ENCODE measurements at places on chromosomes 11 and 22.

GRCh38 chr11:35104655-35105054 is 34.3 kb upstream of the CD44 start:
- no peak for DNase-seq

GRCh38 chr22:17562906-17563870 is at the start of gene SLC25A18:
Gene SLC25A18, plus strand, starts transcription at chr22:17563498. Its CDS starts 16,447 bp downstream, at chr22:17579945.
- DNase-seq: no peak

DNA sequence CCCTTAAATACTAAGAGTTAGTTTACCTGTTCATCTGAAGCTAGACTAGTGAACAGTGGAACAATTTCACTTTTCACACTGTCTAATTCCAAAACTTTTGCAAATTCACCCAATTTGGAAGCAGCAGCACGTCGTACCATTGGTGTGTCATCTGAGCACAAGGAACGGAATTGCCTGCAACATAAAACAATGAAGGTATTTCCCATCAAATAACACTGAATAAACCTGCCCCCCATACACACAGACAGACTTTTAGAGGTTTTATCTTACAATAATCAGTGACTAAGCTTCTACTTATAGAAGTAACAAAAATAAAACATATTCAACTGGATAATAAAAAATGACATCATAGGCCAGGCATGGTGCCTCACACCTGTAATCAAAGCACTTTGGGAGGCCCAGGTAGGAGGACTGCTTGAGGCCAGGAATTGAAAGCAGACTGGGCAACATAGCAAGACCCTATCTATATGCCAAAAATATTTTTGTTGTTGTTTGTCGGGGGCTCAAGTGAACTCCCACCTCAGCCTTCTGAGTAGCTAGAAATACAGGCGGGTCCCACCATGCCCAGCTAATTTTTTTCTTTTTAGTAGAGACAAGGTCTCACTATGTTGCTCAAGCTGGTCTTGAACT is 6.3 kb downstream of the PPP2R1B start:
- DNase-seq: no peak

DNA sequence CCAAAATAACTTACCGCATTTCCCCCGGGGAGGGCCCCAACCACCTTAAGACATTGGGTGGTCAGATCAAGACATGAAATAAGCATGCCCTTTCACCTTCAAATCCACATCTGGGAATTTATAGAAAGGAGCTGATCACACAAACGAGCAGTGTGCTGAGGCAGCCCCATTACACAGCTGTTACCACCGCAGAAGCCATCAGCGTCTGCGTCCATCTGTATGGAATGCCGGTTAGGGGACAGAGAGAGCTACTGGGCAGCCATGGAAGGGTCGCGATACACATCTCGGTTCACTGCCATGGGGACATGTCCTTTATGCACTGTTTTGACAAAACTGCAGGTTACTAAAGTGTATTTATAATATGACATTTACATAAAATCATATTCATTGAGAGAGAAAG is 105.1 kb upstream of the LMO1 start:
- DNase-seq: no peak

DNA sequence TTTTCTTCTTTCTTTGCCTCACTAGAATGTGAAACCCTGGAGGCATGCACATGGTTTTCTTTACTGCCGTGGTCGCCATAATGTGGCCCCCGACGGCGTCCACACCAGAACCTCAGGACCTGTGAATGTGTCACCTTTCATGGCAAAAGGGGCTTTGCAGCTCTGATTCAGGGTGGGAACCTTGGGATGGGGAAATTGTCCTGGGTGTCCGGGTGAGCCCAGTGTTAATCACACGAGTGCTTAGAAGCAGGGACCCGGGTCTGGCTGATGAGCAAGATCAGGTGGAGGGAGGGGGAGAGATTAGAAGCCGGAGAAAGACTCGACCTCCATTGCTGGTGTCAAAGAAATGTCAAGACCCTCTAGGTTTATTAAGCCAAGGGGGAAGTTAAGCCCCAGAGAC is 74.7 kb upstream of the SHISAL1 start:
- no peak for DNase-seq
